NCI-H1694 treated with DMSO at 0.1 percent for 48 hours (cell line): ENCODE measurements at places on chromosomes 1 and 21.

- DNase-seq: no peak
Observed at GRCh38 chr1:157096881-157097280, 2.7 kb downstream of the ETV3L start.

DNA sequence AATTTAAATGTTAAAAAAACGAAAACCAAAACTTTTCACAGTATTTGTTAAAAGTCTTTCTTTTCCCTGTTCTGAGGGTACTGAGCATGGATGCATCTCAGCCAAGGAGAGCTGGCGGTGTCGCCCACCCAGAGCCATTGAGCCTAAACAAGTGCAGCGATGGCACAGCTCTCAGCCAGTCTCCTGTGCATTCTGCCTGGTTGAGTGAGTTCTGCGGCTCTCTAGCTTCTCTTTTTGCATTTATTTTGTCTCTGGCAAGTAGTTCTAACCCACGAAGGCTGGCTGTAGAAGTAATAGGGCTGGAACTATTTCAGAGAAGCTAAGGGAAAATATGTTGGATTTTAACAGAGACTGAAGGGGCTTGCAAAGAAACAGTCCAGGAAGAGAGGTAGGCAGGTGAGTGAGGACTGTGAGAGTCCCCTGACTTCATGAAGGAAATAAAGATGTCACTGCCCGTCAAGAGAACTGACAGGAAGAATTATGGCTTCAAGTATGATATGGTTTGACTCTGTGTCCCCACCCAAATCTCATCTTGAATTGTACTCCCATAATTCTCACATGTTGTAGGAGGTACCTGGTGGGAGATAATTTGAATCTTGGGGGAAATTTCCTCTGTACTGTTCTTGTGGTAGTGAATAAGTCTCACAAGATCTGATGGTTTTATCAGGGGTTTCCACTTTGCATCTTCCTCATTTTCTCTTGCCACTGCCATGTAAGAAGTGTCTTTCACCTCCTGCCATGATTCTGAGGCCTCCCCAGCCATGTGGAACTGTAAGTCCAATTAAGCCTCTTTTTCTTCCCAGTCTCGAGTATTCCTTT, 35.7 kb upstream of the LIN9 start:
- DNase-seq: no peak

DNA sequence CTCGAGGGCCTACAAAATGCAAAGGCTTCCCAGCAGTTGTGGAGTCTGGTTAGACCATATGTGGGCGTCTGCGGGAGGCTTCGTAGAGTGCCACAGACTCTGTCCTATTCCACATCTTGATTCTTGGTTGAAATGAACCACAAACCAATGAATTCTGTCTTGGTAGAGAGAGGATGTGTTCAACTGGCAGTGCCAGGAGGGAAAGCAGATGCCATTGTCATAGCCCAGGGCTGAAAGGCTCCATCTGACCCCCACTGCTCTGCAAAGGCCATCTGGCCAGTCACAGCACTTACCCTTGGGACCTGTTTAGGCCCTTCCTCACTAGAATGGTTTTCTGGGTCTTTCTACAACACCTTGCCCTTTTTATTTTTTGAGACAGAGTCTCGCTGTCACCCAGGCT, 22.1 kb downstream of the ACOT11 start:
- DNase-seq: peak; percentile 38

DNA sequence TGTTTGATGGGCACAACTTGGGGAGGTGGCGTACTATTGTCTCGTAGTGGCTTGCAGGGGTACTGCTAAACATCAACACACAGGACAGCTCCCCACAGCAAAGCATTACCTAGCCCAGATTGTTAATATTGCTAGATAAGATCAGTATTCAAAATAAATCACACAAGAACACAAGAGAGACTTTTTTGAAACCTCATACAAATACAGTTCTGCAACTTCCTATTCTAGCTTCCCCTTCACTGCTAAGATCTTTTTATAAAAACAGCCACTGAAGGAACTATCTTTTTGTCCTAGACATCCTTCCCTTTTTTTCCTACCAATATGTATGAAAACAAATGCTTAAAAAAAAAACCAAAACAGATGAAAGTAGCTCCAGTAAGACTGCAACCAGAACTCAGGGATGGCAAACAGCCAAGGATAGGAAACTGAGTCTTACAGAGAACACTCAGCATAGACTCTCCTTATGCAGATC, 137.8 kb upstream of the KRTAP19-8 start:
- no peak for DNase-seq

GRCh38 chr1:166905900-166906299, 29.8 kb upstream of the TADA1 start:
- no peak for DNase-seq

DNA sequence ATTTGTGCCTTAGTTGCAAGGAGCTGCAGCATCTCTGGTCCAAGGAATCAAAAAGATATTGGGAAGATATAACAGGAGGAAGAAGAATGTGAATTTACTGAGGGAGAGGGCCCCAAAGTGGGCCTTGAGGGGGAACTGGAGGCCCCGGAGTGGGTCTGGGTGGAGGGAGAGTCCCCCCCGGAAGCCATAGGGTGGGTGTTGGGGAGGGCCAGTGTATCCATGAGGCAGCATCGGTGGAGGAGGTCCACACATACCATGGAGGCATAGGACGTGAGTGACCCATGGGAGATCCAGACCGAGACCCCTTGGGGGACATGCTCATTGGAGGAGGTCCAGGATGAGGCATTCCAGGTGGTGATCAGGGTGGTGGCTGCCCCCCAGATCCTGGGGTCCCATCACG, 708 bp upstream of the C1orf167 start:
- DNase-seq: no peak

- no peak for DNase-seq
Observed at GRCh38 chr1:28510273-28510969, 4.6 kb downstream of the RCC1 start.

GRCh38 chr1:31718327-31718897, 14.6 kb upstream of the COL16A1 start:
- DNase-seq: no peak

- DNase-seq: peak; percentile 8
Observed at GRCh38 chr1:81681601-81682266, 119.0 kb upstream of the ADGRL2 start.

DNA sequence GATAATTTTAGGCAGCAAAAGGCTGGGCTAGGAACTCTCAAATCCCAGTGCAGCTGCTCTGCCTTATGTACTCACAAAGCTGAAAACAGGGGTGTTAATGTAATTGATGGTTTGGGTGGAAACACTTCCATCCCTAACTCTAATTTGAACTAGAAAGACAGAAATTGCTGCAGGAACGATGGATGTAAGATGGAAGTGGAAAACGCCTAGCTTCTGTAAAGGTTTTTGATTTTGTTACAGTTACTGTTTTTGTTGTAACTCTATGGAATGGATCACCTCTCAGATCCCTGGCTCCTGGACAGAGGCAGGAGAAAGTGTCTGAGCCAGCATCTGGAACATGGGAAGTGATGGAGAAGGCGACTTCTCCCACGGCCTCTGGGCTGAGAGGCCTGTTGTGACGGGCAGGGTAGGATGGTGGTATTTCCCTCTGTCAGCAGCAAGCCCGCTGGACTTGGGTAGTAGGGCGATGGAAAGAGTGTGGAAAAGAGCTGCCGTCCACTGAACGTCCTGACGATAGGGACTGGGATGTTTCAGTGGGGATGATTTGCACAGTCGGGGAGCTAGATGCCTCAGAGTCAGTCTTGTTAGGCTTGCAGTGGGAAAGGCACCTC, 1.6 kb downstream of the TRAF5 start:
- DNase-seq: peak; percentile 23

DNA sequence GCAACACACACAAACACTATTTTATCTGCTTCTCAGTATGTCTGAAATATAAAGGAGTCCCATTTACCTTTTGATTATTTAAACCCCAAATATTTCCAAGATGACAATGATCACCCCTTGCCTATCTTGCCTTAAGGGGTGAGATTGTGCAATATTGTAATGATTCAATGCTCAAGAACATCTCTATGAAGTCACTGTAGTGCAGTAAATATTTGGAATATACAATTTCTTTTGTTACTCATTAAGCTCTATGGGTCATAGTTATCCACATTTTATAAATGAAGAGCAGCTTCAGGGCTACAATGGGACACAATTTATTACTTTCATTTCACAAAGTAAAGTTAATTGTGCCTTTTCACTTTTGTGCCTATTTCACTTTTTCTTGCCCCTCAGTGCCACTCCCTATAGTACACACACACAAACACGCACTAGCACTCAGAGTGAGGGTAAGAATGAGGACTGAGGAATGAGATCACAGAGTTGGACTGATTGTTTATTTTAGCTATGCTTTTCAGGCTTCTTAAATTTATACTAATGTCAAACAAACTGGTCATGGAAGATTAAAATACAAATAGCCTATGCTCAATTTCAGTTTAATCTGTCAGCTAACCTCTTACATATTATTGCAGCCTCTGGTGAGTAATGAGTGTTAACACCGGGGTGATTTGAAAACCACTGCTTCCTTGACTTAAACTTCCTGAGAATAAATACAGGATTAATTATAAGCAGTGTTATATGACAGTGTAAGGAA, 521.0 kb upstream of the B3GALT2 start:
- no peak for DNase-seq

DNA sequence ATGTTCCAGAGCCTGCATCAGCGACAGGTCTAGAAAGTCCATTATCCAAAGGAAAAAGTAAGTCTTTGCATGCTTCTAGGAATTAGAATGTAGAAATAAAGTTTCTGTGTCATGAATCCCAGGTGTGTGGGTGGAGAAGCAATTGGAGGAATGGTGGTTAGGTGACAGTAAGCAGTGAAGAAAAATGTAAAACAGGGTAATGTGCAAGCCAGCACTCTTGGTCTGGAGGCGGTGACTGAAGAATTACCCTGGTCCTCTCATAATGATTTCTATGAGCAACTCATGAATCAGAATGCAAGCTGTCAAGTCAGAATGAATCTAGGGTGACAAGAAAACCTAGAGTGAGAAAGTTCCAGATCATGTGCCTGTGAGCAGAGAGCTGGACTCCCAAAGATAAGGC, 33.6 kb downstream of the PLPPR4 start:
- no peak for DNase-seq

- no peak for DNase-seq
Observed at GRCh38 chr1:229886636-229887035, 180.4 kb upstream of the GALNT2 start.
